ENCODE measurements at places on chromosomes 3 and 15.

DNA sequence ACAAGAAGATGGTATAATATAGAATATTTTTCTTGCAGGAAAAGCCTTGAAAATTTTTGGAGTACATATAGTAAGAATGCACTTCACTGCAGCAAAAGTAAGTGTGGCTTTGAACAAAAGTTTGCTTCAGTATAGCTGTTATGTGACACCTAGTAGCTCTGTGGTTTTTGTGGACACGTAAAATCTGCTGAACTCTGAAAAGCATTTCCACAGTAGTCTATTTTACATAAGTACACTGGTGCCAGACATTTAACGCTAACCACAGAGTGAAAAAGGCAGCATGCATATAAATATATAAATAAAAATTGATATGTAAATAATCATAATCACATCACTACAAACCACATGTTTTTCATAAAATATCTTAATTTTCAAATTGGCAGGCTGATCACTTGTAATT lies 39.8 kb downstream of the CGGBP1 start:
- no peak for DNase-seq

DNA sequence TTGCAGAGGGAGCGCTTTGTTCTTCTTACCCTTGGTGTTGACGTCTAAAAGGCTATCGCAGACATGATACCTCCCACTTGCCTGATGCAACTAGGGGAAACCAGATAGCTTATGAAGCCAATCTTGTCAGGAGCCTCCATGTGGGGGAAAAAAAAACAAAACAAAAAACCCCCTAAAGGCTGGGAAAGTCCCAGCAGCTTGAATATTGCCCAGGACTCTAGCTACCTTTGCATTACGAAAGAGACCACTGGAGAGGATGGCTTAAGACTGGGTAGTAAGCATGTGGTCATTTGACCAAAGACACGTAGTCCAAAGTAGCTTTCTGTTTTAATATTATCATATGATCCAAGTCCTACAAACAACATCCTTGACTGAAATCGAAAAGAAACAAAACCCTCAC lies 120.7 kb upstream of the WNT5A start:
- no peak for DNase-seq

DNA sequence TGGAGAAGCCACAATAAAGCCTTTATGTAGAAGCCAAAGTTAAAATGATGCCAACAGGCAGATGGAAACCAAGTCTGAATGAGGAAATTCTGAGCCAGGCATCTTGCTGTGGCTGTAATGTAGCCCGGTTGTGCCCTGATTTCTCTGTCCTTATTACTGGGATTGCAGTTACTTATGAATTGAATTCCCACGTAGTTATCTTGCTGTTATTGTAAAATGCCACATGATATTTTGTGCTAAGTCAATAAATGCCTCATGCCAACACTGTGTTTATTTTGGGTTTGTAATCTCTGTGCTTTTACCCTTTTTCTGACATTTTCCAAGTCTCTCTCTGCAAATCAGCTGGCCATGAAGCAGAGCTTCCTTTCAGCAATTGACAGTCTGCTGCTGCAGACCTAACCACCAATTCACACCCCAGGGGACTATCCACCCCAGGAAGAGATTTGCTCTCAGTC lies 486.1 kb upstream of the GOLIM4 start:
- no peak for DNase-seq

- DNase-seq, result no peak
Observed at GRCh38 chr3:185727873-185728272, 97.0 kb downstream of the IGF2BP2 start.

- DNase-seq, result no peak
Observed at GRCh38 chr3:81468391-81468790, 293.1 kb downstream of the GBE1 start.

GRCh38 chr15:85563328-85563727 lies 182.9 kb downstream of the AKAP13 start:
- DNase-seq, result no peak

- no peak for DNase-seq
Observed at GRCh38 chr3:84566256-84566655, 392.5 kb upstream of the CADM2 start.

GRCh38 chr15:98304371-98304770 lies 343.9 kb downstream of the ARRDC4 start:
- no peak for DNase-seq

GRCh38 chr3:82130046-82130445 lies 368.6 kb upstream of the GBE1 start:
- DNase-seq, result no peak

GRCh38 chr15:67883234-67883773 lies 43.5 kb upstream of the RNU6-1 start:
- no peak for DNase-seq

DNA sequence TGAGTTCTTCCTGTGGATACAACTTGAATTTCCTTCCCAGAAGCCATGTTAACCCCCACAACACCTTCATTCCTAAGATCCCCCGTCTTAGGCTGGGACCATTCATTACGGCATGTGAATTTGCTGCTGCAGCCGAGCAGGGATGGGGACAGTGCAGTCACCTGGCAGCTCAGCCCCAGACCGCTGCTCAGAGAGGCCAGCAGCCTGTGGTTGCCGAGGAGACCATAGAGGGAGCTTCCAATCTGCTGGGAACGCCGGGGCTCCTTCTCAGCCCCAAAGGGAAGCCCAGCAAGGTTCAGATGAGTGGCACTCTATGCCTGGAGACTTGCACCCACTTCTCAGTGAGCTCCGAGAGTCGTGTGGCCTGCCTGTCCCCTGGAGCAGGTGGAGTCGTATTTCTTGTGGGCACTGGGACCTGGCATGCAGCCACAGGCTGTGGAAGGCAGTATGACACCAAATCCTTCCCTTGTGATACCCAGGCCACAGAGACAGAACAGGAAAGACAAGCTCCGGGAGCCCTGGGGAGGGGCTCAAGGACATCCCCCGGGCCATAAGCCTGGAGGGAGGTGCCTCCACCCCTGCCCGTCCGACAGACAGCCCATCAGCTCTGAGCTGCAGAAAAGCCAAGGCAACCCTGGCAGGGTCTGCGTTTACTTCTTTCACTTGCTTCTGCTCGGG lies 167.3 kb downstream of the FAM43A start:
- DNase-seq, result no peak

- no peak for DNase-seq
Observed at GRCh38 chr3:184384342-184384741, 4.5 kb downstream of the CHRD start.

DNA sequence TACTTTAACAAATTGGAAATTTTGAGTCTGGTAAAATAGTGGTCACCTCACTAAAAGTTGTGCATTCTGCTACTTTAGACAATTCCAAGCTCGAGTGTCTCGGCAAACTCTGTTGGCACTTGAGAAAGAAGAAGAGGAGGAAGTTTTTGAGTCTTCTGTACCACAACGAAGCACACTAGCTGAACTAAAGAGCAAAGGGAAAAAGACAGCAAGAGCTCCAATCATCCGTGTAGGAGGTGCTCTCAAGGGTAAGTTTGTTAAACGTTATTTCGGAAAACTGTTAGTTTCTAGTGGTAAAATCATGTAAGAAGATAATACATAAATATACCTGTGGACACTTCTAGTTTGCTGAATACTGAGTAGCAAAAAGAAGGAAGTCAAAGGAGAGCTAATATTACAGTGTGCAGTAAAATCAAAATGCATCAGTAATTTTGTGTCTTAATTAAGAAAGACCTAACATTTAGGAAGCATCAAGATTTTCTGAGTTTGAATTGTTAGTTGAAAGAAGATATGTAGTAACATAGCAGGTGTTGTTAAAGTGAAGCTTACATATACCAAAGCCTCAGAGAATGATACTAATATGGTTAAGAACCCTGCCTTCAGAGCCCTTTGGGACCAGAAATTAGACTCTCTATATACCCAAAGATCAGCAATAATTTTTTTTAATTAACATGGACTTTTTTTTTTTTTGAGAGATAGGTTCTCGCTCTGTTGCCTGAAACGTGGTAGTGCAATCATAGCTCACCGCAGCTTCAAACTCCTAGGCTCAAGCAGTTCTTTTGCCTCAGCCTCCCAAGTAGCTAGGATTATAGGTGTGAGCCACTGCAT lies 23.0 kb downstream of the BUB1B start:
- DNase-seq, result no peak

- DNase-seq, result no peak
Observed at GRCh38 chr3:64255741-64256340, 30.6 kb upstream of the PRICKLE2 start.

GRCh38 chr15:100879464-100880138 lies at the start of gene ALDH1A3:
ALDH1A3 (plus strand) TSS chr15:100879831; CDS start chr15:100879908, 77 bp downstream.
- no peak for DNase-seq

GRCh38 chr15:82999905-83000671 lies 11.4 kb downstream of the C15orf40 start:
- no peak for DNase-seq

DNA sequence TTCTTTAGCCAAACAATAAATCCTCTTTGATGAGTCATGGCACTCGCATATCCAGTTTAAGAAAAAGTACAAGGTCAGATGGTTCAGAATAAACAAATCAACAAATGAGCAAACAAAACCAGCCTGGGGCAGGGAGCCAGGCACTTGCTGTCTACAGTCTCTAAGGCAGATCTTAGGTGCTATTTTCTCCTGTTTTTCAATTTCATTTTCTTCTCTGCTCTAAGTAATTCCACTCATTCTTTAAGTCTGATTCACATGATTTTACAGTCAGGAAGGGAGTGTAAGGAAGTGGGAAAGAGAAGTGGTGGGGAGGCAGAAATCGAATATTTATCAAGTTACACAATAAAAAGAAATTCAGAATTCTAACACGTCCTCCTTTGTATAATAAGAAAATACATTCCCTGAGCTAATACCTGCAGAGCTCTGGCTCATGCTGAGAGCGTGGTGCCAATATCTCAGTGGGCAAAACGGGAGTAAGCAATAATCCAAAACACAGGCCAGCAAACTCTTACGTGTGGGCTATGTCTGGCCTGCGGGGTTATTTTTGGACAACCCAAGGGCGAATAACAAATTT lies 298.6 kb downstream of the ADAMTS17 start:
- no peak for DNase-seq

DNA sequence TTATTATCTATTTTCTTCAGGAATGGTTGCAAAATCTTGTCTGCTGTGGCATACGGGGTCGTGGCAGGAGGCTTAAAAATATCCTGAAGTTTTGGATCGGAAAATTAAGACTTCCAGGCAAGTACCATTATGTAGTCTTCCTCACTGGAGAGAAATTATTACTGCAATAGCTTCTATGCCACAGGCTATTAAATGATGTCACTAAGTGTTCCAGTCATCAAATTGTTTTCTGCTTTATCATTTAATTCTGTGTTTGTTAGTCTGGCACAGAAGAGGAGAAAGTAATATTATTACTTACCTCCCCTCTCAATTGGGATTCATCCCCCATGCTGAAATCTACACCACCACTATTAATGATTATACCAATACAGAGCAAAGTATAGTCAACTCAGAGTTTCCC lies 378.2 kb upstream of the ALCAM start:
- no peak for DNase-seq

DNA sequence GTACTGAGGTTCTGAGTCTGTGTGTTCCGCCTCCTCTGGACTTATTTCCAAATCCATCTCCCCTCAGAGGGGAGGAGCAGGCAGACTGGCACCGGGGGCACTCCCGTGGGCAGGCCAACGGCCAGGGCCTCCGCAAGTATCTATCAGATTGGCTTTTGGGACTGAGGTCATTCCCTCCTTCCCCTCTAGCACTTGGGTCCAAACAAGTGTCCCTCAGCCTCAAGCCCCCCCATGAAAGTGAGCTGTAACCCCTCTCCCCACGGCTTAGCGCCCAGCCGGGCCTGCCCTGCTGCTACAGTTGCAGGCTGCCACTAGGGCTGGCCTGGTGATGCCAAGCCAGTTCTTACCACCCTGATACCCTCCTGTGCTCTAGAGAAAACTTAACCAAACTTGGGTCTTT lies 17.4 kb downstream of the ITGA11 start:
- DNase-seq, result no peak

Data from activated gamma-delta T cell treated with anti-CD3 and anti-CD28 coated beads, Interleukin-2, amount 50 U/mL, for 16 hours (primary cell).